ENCODE measurements at places on chromosomes 5 and 9.
A peak's percentile ranks its signal among the peaks of the same experiment; 100 is the strongest.

DNA sequence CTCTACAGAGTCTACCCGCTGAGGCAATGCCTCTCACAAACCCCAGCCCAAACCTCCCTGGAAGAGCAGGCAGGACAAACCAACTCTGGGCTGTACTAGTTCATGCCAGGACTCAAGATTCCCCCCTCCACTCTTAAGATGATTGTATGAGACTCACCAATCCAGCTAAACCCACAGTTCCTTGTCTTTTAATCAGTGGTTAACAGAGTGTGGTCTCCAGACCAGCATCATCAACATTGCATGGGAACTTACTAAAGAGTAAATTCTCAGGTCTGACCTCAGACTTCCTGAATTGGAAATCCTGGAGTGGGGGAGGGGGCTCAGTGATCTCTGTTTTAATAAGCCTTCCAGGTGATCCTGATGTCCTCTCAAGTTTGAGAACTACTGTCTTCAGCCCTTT, 240.9 kb downstream of the GAS1 start:
- no peak for DNase-seq

- no peak for DNase-seq
Measured at GRCh38 chr5:74623748-74624408, 16.6 kb downstream of the ENC1 start.

DNA sequence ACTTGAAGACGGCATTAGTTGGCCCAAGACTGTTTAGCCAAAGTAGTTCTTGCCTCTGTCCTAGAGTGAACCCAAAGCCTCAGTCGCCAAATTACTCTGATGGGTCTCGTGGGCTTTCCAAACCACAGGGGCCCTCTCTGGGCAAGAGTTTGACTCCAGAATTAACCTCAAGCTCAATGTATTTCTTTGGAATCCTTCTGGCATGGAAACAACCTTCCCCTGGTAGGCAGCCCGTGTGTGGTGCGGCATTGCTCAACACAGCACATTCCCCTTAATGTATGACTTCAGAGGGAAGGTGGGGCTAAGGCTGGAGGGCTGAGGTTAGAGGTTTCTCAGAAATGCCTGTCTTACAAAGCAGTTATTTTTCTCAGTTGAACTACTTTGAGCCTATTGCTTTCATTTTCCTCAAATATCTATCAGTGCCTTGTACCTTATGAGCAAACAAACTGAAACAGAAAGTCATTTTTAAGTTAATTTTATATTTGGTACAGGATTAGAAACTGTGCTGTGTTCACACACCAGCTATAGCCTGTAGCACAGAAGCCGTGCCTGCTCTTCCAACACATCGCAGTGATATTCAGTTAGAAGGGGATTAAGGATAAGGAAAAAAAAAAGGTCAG, 123.9 kb upstream of the HAPLN1 start:
- DNase-seq: peak; percentile 30

DNA sequence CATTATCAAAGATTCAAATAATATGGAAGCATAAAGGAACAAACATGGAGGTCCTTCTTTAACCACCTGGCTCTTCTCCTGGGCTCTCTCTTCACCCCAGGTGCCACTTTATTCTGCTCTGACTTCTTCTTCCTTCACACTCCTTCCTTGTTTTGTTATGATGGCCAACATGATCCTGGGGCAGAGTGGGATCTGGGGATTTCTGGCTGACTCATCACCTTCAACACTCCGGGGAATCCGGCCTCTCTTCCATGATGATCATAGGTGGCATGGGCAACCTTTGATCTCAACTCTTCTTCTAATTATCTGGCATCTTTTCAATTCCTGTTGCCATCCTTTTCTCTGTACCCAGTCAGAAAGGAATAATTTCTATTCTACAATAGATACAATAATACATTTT, 62.1 kb upstream of the TRPC7 start:
- DNase-seq: no peak

GRCh38 chr5:142794537-142794936, 24.4 kb downstream of the ARHGAP26 start:
- DNase-seq: no peak

Measured in left ventricle myocardium superior (tissue), 1 donor.